ENCODE measurements at places on chromosomes 16 and 17. TPM values are rescaled to one million over a fixed set of nuclear protein-coding genes. Genes with fewer than 3 reads are reported as not detected.

Gene KIF18B
- polyA plus RNA-seq: 1.5 TPM

Gene ESRP2
- 0.02 TPM for polyA plus RNA-seq

Gene ITGB4
- polyA plus RNA-seq: 30.1 TPM

Gene C1QTNF8
- not detected for polyA plus RNA-seq

Gene ARL5C
- polyA plus RNA-seq: not detected

Gene GUCY2D
- polyA plus RNA-seq: 0.03 TPM

Gene CRYM
- polyA plus RNA-seq: 0.22 TPM

Gene CHST4
- polyA plus RNA-seq: 0.10 TPM

Gene DPEP3
- polyA plus RNA-seq: 0.49 TPM

Gene MARCHF10
- polyA plus RNA-seq: 0.32 TPM

Gene NR1D1
- 3.3 TPM for polyA plus RNA-seq

Gene CLEC16A
- polyA plus RNA-seq: 15.9 TPM

Gene ADGRG3
- 8.5 TPM for polyA plus RNA-seq

Gene SYNGR2
- 170 TPM for polyA plus RNA-seq

Gene MYL4
- 0.39 TPM for polyA plus RNA-seq

Gene TEKT3
- 0.78 TPM for polyA plus RNA-seq

DNA sequence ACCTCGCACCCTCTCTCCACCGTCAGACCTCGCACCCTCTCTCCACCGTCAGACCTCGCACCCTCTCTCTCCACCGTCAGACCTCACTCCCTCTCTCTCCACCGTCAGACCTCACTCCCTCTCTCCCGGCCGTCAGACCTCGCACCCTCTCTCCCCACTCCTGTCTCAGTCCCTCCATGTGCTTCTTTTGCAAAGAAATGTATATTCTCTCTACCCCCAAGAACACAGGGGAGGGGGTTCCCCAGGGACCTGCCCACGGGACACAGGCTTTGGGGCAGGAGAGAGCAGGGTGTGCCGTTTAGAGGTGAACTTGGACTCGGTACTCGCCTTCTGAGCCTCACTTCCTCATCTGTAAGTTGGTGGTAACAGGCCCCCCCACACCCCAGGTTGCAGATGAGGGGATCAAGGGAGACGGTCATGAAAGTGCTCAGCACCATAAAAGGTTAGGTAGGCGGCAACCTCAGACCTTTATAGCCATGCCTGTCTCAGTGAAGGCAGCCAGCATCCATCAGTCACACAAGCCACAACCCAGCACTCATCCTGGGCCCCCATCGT, 63.7 kb downstream of the RPH3AL start:
- no peak for DNase-seq

GRCh38 chr16:4511441-4512082, 27.0 kb downstream of the CDIP1 start:
- peak; percentile 73 for DNase-seq

- no peak for DNase-seq
Measured at GRCh38 chr16:11076259-11077018, 132.1 kb downstream of the CLEC16A start.

DNA sequence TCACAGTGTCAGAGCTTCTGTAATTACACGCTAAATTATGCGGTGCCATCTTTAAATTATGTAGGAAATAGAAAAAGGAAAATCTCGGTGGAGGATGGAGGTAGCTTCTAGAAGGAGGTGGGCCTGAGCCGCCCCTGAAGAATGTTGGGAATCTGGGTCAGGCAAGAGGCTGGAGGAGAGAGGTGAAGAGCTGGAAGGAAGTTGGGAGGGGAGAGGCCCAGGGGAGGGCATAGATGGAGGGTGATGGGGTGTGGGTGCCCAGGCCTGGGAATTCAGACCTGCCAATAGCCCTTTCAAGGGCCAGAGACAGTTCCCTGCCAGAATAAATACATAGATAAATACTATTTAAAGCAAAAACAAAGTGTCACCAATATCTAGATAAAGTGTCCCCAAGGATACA, 415.0 kb upstream of the HSBP1 start:
- DNase-seq: no peak

DNA sequence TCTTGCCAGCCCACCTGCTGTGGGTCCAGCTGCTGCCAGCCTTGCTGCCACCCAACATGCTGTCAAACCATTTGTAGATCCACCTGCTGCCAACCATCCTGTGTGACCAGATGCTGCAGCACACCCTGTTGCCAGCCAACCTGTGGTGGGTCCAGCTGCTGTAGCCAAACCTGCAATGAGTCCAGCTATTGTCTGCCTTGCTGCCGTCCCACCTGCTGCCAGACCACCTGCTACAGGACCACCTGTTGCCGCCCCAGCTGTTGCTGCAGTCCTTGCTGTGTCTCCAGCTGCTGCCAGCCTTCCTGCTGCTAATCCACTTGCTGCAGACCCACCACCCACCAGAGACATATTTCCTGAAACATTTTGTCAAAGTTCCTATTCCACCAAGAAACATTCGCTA, 641 bp downstream of the KRTAP9-1 start:
- DNase-seq: no peak

GRCh38 chr17:39652587-39653315, 12.4 kb upstream of the TCAP start:
- DNase-seq: no peak

- no peak for DNase-seq
Measured at GRCh38 chr17:8466873-8467272, 31.2 kb downstream of the NDEL1 start.

GRCh38 chr16:17301593-17302135, 169.1 kb downstream of the XYLT1 start:
- peak; percentile 84 for DNase-seq

- no peak for DNase-seq
Measured at GRCh38 chr17:27413315-27413714, 42.9 kb upstream of the KSR1 start.

DNA sequence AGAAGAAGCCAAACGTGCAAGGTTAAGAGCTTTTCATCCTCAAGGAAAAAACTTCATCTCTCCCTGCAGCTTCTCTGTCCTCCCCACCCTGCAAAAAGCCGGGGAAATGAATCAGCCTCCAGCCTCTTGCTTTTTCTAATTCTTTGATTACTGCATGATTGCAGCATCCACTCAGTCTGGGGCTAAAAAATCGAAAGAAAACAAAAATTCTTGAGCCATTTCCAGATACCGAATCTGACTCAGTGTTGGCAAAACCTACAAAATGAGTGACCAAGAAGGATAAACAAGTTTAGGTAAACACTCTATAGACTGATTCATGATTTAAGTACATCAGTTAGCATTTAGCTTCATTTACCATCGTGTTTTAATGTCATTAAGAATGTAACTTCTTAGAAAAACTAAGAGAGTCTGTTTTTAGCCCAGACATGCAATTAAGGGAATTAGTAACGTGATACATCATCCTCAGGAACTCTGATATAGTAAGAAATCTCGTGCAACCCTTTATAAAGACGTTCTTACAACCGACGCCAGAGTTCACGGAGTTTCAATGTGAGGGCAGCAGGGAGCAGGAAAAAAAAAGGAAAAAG, 287.3 kb upstream of the FOXF1 start:
- DNase-seq: no peak

DNA sequence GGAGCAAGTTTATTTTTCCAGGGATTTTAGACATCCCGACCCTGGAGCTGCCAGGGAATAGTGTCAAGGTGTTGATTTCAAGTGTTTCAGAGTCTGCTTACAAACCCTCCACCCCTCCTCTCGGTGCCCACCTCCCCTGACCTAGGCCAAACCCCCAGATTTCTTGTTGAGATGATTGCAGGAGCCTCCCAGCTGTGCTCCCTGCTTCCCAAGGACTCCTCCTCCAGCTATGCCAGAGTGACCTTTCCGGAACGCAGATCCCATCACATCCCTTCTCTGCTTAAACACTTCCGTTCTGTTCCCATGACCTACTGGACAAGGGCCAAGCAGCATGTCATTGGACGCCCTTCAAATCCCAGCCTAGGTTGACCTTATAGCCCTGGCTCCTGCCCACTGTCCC, 23.7 kb upstream of the CDH1 start:
- no peak for DNase-seq

GRCh38 chr16:89711601-89712273, 9.0 kb downstream of the VPS9D1 start:
- peak; percentile 90 for DNase-seq

DNA sequence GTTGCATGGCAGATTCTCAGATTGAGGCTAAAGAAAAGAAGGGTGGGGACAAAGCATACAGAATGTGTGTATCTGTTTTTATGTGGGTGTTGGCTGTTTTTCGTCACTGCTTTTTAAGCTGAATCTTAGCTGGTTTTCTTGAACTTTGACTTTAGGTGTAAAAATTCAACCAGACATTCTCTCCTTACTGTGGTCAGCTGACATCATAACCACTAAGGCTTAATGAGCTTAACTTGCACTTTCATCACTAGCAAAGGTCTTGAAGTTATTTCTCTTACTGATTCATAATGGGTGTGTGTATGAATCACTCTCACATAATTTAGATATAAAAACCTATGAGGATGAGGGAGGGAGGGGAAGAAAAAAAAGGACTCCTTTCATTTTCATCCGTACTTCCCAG, 4.0 kb upstream of the CDC6 start:
- no peak for DNase-seq

DNA sequence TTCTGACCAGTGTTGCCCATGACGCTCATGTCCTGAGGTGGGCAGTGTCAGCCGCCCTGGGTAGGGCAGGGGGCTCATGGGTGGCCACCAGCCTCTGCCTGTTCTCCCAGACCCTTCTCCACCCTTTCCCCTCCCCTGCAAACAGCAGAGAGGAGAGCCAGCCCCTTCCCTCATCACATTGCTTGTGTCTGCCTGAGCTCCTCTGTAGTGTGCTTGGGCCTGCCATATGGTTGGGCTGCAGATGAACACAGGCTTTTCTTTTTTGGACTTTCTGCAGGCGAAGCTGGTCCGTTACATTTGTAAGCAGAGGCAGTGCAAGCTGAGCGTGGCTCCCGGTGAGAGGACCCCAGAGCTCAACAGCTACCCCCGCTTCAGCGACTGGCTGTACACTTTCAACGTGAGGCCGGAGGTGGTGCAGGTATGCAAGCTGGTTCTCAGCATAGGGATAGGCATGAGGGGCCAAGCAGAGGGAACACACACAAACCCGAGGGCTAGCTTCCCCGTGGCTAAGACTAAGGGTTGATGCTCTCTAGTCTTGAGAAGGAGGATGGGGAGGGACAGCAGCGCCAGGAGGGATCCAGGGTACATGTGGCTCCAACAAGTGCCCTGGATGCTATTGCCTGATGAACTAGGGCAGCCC, 80.6 kb upstream of the LGALS9 start:
- peak; percentile 69 for DNase-seq

- DNase-seq: no peak
Measured at GRCh38 chr16:77696149-77696548, 26.2 kb upstream of the NUDT7 start.

DNA sequence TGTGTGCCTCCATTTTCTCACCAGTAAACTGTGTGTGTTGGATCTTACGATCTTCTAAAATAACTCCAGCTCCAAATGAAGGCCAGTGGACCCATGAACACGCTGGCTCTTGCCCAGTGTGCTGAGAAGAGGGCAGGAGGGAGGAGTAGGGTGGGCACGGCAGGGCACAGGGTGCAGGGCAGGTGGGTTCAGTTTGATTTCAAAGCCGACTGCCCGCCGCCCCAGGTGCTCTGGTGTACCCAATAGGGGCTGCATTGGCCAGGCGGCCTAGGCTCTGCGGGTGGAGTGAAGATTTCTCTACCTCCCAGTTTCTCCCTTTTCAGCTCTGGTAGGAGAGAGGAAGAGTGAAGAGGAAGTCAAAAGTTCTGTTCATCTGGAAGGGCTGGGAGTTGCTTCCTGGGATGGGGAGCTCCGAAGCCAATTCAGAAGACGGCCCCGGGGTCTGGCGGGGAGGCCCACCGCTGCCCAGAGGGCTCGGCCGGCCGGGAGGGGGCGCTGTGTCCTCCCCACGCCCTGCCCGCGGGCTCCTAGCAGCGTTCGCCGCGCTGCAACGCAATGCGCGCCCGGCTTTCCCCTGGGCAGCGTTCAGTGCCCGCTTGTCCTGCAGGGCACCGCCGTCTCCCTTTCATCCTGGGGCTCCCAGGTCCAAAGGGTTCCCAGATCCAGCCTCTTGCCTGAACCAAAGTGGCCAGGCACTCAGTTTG, 1.1 kb upstream of the CRHR1 start:
- no peak for DNase-seq

DNA sequence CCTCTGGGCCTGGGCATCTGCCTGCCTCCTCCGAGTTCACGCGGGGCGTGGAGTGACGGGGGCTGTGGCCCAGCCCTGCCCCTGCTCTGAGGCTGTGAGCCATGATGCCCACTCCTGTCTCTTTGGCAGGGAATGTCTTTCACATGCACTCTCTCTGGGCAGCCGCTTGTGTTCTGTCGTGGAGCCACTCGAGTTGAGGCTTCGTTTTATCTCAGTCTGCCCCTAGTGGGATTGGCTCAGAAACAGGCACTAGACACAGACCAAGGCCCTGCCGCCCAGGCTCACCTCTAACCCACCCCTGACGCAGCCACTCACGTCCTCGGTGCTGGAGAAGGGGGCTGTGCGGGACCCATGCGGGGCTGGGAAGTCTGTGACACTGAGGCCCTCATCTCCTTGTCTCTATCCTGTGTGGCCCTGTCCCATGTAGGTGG, 67.5 kb upstream of the KCTD5 start:
- peak; percentile 47 for DNase-seq

DNA sequence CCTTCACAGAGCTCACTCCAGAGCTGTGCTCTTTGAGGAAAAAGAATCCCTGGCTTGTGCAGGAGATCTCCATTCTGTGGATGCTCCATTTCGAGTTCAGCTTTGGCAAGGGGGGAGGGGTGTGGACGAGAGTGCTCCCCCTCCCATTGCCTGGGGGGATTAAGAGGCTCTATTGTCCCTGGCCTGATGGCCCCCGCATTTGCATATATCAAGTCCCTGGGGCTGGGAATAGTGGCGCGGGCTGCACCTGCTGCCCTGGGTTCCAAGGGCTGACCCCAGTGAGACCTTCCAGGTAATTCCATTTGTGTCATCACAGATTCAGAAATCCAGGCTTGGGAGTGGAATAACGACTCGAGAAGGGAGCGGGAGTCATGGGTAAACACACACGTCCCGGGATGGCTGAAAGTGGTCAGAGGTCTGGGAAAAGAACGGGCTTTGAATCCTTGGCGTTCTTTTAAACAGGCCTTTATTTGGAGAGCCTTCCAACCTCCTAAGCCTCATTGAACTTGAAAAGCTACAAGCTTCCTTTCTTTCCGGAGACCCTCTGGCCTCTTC, 479.3 kb downstream of the HS3ST3B1 start:
- DNase-seq: no peak

- no peak for DNase-seq
Measured at GRCh38 chr17:1111599-1112443, 68.0 kb downstream of the ABR start.

DNA sequence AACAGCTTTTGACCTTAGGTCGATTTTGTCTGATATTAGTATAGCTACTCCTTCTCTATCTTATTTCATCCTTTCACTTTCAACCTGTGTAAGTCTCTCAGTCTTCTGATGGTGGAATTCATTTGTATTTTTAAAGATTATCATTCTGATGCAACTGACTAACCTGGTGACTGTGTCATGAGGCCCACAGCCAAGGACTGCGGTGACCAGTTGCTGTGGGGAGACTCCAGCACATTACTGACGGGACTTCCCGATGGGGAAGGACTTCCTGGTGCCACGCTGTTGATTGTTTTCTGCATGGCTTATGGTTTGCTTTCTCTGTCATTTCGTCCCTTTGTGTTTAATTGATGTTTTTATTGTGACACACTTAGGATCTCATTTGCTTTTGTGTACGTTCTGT, 34.2 kb downstream of the RMI2 start:
- DNase-seq: peak; percentile 66

GRCh38 chr16:2485811-2486507, 11.0 kb downstream of the TBC1D24 start:
- no peak for DNase-seq

- DNase-seq: no peak
Measured at GRCh38 chr17:2369551-2370210, 31.2 kb downstream of the MNT start.
